ENCODE measurements at places on chromosomes 13 and 19.

- no peak for DNase-seq
Observed at GRCh38 chr13:48220592-48220980, 12.4 kb upstream of the ITM2B start.

DNA sequence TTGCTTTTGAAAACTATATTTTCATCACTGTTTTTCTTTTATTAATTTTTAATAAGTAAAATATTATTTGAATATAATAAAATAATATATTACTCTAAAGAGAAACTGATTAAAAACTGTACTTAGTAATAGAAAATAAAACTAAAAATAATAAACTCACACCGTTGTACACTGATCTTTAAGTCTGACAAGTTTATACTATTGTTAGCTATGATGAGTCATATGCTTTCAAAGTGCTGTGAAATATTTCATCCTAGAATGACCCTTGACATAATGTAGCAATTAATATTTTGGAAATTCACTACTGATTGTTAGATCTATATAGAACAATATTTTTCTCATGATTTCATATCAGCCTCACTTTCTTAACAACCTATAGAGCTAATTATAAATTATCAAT, 1040.6 kb upstream of the SPRY2 start:
- no peak for DNase-seq

GRCh38 chr13:114318624-114319023, 4.3 kb downstream of the CHAMP1 start:
- DNase-seq = no peak

- DNase-seq = no peak
Observed at GRCh38 chr19:54030895-54031586, 32.7 kb downstream of the VSTM1 start.

GRCh38 chr19:39834287-39834841, 402 bp upstream of the DYRK1B start:
- DNase-seq = no peak

DNA sequence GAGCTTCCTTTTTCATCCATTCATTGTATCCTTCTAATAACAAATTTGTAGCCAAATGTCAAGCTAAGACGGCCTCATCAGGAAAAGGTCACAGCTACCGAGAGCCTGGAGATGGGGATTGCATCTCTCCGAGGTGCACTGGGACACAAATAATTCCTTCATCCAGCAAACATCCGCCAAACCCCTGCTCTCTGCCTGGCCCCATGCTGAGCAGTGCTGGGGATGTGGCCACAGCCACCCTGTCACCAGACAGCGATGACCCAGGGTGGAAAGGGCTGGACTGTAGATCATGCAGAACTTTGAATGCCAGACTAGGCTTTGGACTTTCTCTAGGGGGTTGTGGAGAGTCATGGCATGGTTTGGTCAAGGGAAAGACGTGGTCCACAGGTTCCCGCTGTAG, 1.9 kb downstream of the TOMM40 start:
- no peak for DNase-seq

GRCh38 chr13:48542581-48543341, 9.9 kb upstream of the RCBTB2 start:
- DNase-seq = no peak

DNA sequence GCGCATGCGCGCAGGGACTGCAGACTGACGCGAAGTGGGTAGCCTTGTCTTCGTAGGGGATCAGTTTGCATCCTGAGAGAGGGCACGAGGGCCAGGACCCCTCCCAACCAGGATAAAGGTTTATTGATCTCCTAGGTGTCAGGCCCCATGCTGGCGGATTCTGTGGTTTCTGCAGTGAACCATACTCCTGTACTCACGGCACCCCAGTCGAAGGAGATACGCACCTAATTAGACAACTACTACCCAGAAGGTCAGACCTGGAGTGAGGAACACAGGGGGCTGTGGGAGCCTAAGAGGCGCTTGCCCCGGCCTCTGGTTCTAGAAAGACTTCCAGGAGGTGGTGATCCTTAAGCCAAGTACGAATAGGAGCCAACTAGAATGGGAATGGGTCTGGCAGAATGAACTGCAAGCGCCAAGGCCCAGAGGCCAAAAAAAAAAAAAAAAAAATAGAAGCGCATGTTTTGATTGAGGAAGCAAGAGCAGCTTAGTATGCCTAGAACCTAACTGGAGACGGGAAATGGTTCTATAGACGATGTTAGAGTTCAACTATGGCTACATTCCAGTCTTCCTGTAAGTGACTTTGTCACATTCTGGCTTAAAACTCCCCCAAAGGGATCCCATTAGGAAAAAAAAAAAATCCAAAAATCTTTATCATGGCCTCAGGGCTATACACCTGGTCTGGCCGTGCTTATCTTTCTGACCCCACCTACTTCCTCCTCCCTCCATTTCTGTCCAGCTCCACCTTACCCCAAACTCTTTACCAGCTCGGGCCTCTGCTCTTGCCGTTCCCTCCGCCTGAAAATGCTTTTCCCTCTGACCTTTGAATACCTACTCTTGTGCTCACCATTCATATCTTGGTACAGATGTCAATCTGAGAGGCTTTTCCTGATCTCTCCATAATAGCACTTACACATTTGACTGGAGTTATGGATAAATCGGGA, 902 bp upstream of the ZNF428 start:
- no peak for DNase-seq

DNA sequence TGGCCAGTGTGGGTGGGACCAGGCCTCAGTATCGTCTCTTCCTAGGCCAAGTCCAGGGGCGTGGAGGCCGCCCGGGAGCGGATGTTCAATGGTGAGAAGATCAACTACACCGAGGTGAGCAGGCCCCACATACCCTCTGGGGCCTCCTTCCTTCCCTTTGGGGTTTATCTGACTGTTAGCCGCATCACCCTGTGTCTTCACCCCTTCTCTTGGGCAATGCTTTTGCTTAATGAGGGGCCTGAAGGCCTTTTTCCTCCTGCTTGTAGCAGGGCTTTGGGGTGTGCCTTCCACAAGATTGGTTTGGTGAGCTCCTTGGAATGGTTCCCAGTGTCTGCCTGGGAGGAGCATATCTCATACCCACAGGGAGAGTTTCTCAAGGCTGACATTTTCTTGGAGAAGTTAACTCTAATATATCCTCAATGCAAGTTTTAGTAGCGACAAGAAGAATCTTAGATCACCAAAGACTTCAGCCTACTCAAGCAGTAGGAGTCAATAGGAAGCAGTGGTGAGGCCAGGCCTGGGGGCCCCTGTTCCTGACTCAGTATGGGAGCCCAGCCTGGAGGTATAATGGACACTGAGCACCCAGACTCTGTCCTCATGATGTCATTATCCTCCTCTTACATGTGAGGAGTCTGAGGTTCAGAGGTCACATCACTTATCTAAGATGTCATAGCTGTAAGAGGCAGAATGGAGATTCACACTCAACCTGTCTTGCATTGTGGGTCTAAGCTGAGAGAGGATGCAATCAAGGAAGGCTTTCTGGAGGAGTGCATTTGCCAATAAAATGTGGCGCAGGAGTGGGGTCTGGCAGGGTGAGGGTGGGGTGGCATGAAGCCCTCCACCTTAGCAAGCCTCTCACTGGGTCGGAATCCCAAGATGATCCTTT, 2.0 kb downstream of the GPI start:
- DNase-seq = no peak

DNA sequence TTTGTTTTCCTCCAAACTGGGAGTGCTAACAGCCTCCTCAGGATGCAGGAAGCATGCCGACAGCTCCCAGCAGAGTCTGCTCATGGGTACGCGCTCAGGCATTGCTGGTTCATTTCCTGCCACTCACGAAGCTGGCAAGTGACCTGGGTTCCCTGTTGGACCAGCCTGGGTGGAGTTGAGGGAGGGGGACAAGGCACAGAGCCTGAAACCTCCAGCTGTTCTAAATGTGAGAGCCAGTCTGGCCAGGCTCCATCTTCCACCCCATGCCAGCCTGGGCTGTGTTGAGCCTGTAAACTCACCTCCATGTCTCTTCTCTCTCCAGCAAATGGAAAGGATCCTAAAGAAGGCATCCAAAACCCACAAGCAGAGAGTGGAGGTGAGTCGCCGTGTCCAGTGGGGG, 5.0 kb downstream of the FAM32A start:
- no peak for DNase-seq

DNA sequence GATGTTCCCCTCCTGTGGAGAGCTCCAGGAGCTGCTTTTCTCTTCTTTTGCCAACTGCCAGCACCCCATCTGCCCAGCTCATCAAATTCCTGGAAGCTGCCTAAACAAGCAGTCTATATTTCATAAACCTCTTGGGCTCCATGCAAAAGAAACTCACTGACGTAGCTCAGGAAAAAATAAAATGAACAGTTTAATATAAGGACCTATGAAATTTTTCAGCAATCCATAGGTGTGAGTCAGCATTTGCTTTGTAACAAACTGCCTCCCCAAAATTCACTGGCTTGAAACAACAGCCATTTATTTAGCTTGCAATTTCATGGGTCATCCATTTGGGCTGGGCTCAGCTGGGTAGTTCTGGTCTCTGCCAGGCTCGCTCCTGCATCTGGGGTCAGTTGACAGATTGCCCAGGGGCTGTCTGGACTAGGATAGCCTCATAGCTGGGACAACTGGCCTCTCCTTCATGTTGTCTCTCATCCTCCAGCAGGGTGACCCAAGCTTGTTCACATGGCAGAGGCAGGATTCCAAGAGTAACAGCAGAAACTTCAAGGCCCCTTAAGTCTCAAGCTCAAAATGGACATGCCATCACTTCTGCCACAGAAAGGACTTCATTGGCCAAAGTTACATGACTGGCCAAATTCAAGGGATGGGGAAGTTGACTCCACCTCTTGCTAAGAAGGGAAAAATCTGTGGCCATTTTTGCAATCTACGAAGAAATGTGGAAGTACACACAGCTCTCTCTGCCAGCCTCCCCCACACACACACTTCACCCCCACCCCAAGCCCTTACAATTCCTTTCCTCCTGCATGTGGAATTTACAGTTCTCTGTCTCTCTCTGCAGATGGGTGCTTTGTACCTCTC, 7.9 kb upstream of the PVR start:
- no peak for DNase-seq

GRCh38 chr13:37791699-37792098, 77.9 kb downstream of the TRPC4 start:
- DNase-seq = no peak

DNA sequence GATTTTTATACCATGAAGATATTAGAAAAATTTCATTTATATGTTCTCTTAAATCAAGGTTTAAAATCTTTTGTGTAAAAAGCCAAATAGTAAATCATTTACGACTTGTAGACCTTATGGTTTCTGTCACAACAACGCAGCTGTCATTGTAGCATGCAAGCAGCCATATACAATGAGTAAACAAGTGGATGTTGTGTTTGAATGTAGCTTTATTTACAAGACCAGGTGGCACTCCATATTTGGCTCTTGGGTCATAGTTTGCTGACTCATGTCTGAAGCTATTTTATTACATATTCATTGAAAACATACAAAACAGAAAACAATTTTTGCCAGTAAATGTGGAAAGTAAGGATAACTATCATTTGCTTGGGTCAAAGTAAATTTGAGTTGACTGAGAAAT, 930.8 kb downstream of the SLITRK5 start:
- DNase-seq = no peak

DNA sequence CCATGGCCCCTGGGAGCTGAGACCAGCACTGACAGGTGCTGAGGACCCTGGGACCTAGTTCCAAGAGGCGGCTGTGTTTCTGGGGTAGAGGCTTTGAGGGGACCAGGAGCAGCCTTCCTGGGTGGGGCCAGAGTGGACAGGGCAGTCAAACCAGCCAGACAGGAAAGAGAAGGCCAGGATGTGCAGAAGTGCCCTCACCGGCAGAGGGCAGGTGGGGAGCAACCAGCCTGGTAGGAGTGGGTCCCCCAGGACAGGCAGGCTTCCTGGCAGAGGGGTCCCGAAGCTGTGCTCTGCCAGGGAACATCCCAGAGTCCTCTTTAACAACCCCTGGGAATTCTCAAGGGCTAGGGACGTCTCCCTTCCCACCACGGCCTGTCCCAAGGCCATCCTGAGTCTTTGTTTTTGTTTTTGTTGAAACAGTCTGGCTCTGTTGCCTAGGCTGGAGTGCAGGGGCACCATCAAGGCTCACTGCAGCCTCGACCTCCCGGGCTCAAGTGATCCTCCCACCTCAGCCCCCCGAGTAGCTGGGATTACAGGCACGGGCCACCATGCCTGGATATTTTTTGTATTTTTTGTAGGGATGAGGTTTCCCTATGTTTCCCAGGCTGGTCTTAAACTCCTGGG, 3.0 kb upstream of the HIPK4 start:
- DNase-seq = no peak

DNA sequence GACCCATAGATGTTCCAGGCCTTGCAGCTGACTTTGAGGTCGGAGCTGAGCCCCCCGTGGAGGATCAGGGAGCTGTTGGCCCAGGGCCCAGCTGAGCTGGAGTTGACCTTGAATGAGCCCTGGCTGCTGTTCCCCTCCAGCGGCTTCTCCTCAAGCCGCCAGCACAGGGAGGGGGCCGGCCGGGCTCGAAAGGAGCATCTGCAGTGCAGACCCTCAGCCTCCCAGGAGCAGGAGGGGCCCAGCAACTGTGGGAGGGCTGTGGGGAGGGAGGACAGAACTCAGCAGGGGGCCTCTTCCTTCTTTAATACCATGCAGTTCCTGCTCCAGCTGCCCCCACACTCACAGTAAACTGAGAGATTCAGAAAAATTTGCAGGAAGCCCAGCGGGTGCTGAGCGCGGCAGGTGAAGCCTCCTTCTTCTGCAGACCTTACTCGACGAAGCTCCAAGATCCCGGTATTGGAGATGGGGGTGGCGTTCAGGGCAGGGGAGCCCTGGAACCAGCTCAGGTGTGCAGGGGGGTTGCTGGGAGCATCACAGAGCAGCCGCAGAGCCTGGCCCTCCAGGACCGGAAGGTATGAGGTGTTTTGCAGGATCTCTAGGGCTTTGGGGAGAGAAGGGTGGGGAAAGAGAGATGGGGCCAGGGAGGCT, 2.6 kb downstream of the SIGLEC5 start:
- DNase-seq = no peak

DNA sequence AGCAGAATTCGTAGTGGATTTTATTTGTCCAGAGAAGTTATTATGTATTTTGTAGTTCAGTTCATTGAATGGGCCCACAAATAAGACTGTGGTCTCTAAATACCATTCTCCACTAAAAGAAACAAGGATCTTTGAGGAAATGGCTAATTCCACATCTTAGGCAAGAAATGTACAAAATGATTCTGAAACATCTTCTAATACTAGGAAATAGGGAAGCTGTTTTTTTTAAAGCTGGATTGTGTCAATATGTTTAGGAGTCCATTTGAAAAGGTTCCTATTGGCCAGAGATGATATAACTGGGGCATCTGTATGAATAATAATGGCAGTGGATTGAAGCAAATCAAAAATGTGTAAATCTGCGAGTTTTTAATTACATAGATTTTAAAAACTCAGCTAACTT, 88.5 kb upstream of the SIAH3 start:
- DNase-seq = no peak

- peak; percentile 86 for DNase-seq
Observed at GRCh38 chr19:1725100-1726064, 27.9 kb upstream of the ONECUT3 start.

DNA sequence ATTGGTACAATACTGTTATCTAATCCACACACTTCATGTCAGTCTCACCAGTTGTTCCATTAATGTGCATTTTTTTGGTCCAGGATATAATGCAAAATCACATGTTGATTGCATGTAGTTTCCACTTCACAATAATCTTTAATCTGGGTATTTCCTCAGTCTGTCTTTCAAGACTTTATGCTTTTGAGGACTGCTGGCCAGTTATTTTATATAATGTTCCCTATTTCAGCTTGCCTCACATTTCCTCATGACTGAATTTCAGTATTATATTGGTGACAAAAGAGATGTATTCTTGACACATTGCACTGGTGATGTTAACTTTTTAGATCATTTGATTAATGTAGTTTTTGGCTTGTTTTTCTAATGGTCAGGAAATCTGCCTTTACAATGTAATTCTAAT, 368.3 kb downstream of the IRS2 start:
- DNase-seq = no peak
